Aorta (tissue), 5 donors: ENCODE measurements at places on chromosomes 4 and X. TPM values are rescaled to one million over a fixed set of nuclear protein-coding genes. Genes with fewer than 3 reads are reported as not detected.

Gene TMSB4X
- 3,390 TPM for total RNA-seq

Gene ADRA2C
- total RNA-seq = 72.2 TPM

- DNase-seq = no peak
Measured at GRCh38 chr4:37793562-37793961, 32.9 kb upstream of the PGM2 start.

Gene ARHGEF6
- total RNA-seq = 24.3 TPM

DNA sequence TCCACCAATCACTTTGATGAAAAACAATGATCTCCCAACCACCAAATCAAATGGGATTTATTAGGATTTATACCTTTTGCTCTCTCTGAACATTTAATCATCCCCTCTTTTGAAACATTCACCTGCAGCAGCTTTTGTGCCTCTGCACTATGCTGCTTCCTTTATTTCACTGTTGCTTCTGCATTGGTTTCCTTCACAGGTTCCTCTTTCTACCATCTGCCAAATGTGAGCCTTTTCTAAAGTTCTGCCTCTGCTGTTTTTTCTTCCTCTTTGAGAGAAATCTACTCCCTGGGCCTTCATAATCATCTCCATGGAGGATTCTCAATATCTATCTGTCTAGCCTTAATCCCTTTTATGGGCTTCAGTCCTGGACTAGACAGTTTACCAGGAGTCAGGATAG, 24.7 kb downstream of the CUL4B start:
- no peak for DNase-seq
